Thymus (tissue), 14 donors: ENCODE measurements at places on chromosomes 4 and X. TPM values are rescaled to one million over a fixed set of nuclear protein-coding genes. Genes with fewer than 3 reads are reported as not detected.
A peak's percentile ranks its signal among the peaks of the same experiment; 100 is the strongest.

DNA sequence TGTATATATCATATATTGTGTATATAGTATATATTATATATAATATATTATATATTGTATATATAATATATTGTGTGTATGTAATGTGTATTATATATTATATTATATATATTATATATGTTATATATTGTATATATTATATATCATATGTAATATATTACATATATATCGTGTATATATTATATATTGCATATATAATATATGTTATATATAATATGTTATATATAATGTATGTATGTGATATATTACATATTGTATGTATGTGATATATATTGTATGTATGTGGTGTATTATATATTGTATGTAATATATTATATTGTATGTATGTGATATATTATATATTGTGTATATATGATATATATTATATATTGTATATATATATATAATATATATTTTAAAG, 30.5 kb downstream of the RAB40A start:
- H3K4me1 ChIP-seq: no peaks in the 10 kb centered on the region
- no peaks in the 10 kb centered on the region for H3K36me3 ChIP-seq
- no peak overlapping the region for H3K4me3 ChIP-seq
- DNase-seq: no peak

GRCh38 chrX:65667503-65668376, at the start of gene MSN:
Gene MSN (plus strand): TSS chrX:65667654. CDS start chrX:65667842, 188 bp downstream.
- no peaks in the 10 kb centered on the region for H3K27me3 ChIP-seq
- peak within 1 kb of the TSS; percentile 82 for H3K4me3 ChIP-seq
- H3K36me3 ChIP-seq: no peaks in the 10 kb centered on the region
- DNase-seq: no peak

DNA sequence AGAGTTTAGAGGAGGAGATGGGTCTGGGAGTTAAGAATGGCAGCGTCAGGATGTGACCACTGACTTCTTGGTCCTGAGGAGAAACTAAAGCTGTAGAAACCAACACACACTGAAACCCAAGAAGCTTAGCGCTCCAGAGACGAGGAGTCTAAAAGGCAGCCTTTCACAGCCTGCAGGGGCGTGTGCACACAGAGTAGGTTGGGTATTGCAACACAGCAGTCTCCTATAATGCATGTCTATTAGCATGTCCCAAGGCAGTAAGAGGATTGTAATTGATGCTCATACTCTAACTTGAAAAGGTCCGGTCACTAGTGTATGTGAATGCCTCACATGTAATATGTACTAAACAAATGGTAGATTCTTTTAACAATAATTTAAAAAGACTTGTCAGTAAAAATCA, 57.4 kb downstream of the PTTG2 start:
- DNase-seq: no peak
- H3K4me1 ChIP-seq: no peaks in the 10 kb centered on the region
- peaks cover 61% of the 10 kb centered on the region for H3K36me3 ChIP-seq
- no peak overlapping the region for H3K4me3 ChIP-seq
- no peak overlapping the region for H3K27ac ChIP-seq

DNA sequence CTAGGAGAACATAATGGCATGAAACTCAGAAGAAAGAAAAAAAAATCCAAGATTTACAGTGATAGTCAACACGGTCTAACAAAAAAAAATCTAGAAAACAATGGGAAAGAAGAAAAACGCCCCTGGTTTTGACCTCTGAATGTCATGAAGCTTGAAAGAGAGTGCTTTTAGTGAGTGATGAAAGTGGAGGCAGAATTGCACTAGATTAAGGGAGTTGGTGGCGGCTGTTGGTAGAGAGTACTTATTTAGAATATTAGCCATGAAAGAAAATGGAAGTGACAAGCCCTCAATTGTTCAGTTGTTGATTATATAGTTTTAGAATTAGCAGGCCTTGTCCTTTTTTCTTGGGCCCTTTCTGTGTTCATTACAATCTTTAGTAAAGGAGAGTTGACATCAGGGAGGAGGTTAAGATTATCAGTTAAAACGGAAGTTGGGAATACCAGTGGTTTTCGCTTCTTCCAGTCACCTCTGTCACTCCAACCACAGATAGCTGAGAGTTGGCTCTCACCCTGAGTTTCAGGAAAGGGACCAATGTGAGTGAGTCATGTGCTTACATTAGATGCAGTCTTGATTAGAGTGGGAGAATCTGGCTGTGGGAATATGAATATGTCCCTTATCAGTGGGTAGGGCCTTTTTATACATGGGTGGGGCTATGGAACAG, 29.7 kb downstream of the EREG start:
- H3K27ac ChIP-seq: no peak overlapping the region
- H3K36me3 ChIP-seq: no peaks in the 10 kb centered on the region

Gene CITED1
- total RNA-seq: 0.52 TPM

Gene CRMP1
- total RNA-seq: 1.7 TPM

DNA sequence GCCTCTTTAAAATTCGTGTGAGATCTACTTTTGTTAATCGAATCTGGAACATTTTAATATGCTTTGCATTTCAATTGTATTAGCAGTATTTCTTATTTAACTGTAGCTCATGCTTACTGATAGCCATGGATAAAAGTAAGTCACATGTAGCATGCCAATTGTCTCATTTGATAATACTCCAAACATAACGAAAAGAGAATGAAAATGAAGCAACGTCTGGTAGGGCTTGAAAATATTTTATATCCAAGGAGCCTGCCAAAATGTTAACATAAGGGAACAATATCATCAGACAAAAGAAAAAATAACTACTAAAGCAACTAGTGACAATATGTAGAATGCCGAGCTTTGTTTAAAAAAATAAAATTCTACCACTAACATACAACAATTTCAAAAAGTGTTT, 94.1 kb upstream of the MID1 start:
- H3K36me3 ChIP-seq: no peaks in the 10 kb centered on the region
- no peaks in the 10 kb centered on the region for H3K4me1 ChIP-seq
- DNase-seq: no peak

Gene GLOD5
- total RNA-seq: not detected

GRCh38 chr4:128573781-128574508, 235.6 kb upstream of the JADE1 start:
- no peak for DNase-seq
- no peaks in the 10 kb centered on the region for H3K36me3 ChIP-seq
- H3K27me3 ChIP-seq: no peaks in the 10 kb centered on the region

GRCh38 chr4:85929961-85930665, 429.7 kb downstream of the MAPK10 start:
- H3K27ac ChIP-seq: no peak overlapping the region
- no peak overlapping the region for H3K4me3 ChIP-seq
- peak; percentile 88 for DNase-seq

Gene CSAG2
- not detected for total RNA-seq

DNA sequence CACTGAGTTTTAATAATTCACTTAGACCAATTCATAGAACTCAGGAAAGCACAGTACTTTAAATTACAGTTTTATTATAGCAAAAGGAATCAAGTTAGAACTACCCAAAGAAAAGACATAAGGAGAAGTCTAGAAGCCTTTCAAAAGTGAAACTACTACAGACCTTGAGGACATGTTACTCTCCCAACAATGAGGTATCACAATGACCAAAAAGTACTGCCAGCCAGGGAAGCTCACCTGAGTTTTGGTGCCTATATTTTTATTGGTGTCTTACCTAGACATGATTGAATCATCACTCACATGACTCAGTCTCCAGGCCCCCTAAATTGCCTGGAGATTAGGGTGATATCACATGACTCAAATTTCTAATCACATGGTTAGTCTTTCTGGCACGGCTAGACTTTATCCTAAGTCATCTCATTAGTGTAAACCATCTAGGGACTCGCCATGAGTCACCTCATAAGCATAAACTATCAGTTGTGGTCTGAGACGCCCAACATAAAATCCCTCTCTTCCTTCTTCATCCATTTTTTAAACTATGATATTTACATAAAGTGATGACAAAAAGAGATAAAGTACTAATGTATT, 372.3 kb downstream of the TMA16 start:
- H3K4me3 ChIP-seq: no peak overlapping the region
- no peak overlapping the region for H3K27ac ChIP-seq
- no peak for DNase-seq
- no peaks in the 10 kb centered on the region for H3K27me3 ChIP-seq
- no peaks in the 10 kb centered on the region for H3K36me3 ChIP-seq

DNA sequence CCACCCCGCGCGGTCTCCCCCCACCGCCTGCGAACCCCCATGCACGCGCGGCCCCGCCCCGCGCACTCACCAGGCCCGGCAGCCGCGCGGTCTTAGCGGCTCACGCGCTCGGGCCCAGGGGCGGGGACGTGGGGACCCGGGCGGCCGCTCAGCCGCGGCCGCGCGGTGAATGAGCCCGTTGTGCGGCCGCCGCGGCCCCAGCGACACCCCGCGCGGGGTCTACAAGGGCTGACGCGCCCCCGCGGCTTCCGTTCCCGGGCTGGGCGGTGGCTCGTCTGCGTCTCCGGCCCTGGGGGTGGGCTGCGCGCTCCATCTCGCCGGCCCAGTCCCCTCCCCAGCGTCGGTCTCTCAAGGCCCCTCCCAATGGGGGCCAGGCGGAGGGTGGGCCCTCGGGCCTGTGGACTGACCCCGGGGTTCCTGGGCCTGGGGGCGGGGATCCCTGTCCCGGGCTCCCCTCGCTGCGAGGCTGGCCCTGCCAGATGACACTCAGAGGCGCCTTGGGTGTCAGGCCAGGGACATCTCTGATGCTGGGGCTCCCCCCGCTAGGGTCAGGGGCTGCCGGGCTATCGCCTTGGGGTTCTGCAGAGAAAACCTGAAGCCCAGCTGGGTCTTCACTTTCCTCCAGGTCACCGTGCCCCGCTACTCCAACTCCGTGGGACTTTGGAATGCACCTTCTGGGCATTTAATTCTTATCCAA, 4.3 kb upstream of the SLC26A1 start:
- H3K4me1 ChIP-seq: no peaks in the 10 kb centered on the region
- peak overlapping the region; percentile 17 for H3K4me3 ChIP-seq
- peaks cover 72% of the 10 kb centered on the region for H3K27me3 ChIP-seq
- H3K36me3 ChIP-seq: no peaks in the 10 kb centered on the region
- no peak for DNase-seq
- H3K27ac ChIP-seq: no peak overlapping the region

Gene FGF2
- total RNA-seq: 2.0 TPM

GRCh38 chrX:71292669-71293365, 8.7 kb upstream of the ITGB1BP2 start:
- no peaks in the 10 kb centered on the region for H3K4me1 ChIP-seq
- no peak for DNase-seq
- no peak overlapping the region for H3K27ac ChIP-seq
- H3K36me3 ChIP-seq: peaks cover 84% of the 10 kb centered on the region
- no peak overlapping the region for H3K4me3 ChIP-seq

DNA sequence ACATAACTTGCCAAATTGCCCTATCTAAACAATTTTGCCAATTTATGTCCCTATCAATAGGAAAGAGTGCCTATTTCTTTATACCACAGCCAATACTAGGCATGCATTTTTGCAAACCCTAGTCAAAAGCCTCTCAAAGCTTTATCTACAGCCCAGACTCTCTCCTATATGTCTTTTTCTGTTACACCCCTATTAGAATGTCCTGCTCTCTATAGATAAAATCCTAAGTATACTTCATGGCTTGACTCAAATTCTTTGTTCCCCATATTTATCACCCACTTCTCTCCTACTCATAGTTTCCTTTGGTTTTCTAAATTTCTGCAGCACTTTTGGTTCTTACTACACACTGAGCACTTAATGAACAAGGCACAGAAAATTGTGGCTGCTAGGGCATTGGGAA, 38.0 kb downstream of the NUP62CL start:
- H3K4me3 ChIP-seq: no peak overlapping the region
- H3K27me3 ChIP-seq: no peaks in the 10 kb centered on the region
- H3K27ac ChIP-seq: no peak overlapping the region
- no peaks in the 10 kb centered on the region for H3K4me1 ChIP-seq
- H3K36me3 ChIP-seq: no peaks in the 10 kb centered on the region
- DNase-seq: no peak

Gene FHDC1
- total RNA-seq: 0.33 TPM

DNA sequence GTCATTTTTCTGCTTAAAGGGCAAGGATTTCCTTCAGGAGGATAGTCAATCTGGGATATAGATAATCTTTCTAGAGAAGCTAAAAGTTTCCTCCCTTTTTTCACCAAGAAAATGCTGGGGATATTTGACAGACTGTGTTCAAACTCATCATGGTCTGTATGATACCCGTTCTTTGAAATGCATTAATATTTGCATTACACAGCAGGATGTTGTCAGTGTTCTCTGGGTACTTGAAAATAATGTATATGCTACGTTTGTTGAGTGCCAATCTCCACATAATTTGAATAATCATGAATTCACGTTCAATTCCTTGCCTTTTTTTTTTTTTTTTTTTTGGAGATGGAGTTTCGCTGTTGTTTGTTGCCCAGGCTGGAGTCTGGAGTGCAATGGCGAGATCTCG, 18.0 kb upstream of the BMPR1B start:
- H3K27me3 ChIP-seq: no peaks in the 10 kb centered on the region
- no peak overlapping the region for H3K4me3 ChIP-seq
- no peak overlapping the region for H3K27ac ChIP-seq
- no peaks in the 10 kb centered on the region for H3K36me3 ChIP-seq
- H3K4me1 ChIP-seq: no peaks in the 10 kb centered on the region

DNA sequence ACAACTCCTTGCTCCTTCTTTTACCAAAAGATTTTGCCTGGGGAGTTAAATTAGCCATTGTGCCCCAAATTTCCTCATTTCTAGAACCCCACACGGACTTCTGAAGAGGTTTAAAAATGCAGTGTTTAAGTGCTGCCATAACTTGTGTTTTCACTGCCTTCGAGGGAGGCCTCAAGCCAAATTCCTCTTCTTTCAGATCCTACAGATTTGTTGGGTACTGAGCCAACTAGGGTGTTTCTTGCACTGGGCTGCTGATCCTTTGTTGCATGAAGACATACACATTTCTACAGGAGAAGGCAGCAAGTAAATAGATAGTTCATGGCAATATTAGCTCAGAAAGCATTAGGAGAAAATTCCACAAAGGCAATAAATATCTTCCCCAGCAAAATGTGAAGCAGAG, 43.8 kb downstream of the GLRA2 start:
- H3K27me3 ChIP-seq: no peaks in the 10 kb centered on the region
- no peak for DNase-seq
- H3K4me3 ChIP-seq: no peak overlapping the region
- H3K4me1 ChIP-seq: no peaks in the 10 kb centered on the region

GRCh38 chrX:45602151-45602550, 401.5 kb upstream of the DIPK2B start:
- no peaks in the 10 kb centered on the region for H3K27me3 ChIP-seq
- no peaks in the 10 kb centered on the region for H3K4me1 ChIP-seq
- no peak overlapping the region for H3K27ac ChIP-seq
- no peaks in the 10 kb centered on the region for H3K36me3 ChIP-seq
- no peak for DNase-seq
- H3K4me3 ChIP-seq: no peak overlapping the region

Gene NXF2B
- total RNA-seq: not detected

Gene ARHGAP6
- 0.71 TPM for total RNA-seq

DNA sequence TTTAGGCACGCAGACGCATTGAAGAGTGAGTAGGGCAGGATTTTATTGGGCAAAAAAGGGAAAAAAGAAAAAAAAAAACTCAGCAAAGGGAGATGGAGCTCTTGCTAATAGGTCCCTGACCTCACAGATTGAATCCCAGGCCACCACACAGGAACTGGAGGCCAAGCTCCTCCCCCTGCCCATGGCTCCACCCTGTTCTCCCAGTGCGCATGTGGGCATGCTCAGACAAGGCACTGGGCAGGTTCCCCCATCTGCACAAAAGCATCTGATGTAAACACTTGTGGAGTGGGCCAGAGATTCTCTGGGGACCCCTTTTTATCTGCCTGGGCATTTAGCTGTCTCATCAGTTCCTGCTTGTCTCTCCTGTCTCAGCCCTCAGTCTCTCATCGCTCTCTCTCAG, 9.5 kb downstream of the FRMD7 start:
- H3K27ac ChIP-seq: no peak overlapping the region
- DNase-seq: no peak
- H3K36me3 ChIP-seq: no peaks in the 10 kb centered on the region

Gene CCNB3
- 0.42 TPM for total RNA-seq
